ENCODE measurements at places on chromosomes 5 and 9.

- DNase-seq: no peak
These were observed 49.6 kb downstream of the NDST1 start for GRCh38 chr5:150557509-150557872.

- no peak for DNase-seq
These were observed 163.4 kb upstream of the CLINT1 start for GRCh38 chr5:158022393-158022792.

DNA sequence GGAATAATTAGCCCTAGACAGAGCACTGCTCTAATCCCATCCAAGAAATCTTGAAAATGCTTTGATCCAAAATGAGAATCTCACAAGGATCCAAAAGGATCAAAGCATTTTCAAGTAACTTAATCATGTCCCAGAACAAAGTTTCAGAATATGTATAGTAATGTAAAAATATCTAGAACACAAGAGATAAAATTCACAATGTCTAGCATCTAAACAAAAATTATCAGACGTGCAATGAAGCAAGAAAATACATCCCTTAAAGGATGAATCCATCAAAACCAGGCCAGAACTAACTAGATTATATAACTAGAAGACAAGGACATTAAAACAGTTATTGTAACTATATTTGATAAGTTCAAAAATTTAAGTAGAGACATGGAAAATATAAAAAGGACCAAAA, 69.3 kb downstream of the INIP start:
- no peak for DNase-seq

DNA sequence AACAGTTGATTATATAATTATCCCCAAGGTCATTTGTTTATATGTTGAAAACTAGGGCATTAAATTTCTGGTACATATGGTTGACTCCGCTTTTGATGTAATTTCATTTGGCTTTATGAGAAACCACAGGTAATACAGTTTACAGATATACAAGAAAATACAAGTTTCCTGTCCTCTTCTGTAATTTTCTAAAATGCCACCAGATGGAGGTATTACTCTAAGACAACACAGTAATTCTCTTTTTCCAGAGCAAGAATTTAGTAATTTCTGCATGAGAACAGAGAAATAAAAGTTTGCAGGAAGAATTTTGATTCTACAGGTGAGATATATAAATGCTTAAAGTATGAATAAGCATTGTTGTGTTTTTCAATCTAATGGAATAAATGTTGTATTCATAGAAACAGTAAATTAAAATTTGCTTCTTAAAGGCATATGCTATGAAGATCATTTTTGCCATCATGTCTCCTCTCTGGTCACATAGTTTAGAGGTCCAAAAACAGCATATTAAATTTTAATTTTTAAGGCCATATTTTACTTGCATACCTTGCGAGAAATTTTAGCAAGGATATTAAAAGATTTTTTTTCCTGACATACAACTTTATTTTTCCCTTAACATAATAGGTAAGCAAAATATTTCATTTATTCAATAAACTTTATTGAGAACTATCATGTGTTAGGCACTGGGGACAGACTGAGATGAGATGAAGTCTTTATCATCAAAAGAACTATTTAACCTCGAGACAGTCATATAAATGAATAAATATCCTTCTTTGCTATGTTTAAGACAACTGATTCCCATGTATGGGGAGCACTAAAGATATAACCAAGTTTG, 22.7 kb downstream of the CHD1 start:
- no peak for DNase-seq

DNA sequence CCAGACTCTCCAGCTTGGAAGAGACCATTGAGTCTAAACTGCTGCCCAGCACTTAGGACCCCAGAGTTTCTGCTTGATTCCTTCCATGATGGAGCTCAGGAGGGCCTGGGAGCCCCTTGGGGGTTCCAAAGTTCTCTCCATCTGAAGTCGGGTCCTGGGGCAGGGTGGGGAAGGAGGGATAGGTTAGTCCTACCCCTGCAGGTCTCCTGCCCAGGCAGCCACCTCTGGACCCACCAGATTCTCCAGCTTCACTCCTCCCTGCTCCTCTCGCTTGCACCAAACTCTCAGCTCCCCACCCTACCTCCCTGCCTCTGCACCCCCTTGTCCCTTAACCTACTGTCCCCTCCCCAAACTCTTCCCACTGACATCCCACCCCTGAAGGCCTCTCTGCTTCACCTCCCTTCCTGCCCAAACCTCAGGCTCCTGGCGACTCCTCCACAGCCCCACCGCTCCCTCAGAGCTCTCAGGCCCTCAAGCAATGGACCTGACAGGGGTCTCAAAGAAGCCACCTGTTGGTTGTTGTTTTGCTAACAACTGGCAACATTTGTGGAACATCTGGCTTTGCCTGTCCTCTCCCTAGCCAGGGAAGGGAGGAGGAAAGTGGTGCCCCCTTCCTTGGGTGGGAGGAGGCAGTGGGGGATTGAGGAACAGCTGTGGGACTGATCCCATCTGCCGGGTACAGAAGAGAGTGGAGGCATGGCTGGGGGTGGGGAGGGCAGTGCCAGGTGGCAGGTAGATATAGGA, 137.5 kb downstream of the RGS3 start:
- no peak for DNase-seq

DNA sequence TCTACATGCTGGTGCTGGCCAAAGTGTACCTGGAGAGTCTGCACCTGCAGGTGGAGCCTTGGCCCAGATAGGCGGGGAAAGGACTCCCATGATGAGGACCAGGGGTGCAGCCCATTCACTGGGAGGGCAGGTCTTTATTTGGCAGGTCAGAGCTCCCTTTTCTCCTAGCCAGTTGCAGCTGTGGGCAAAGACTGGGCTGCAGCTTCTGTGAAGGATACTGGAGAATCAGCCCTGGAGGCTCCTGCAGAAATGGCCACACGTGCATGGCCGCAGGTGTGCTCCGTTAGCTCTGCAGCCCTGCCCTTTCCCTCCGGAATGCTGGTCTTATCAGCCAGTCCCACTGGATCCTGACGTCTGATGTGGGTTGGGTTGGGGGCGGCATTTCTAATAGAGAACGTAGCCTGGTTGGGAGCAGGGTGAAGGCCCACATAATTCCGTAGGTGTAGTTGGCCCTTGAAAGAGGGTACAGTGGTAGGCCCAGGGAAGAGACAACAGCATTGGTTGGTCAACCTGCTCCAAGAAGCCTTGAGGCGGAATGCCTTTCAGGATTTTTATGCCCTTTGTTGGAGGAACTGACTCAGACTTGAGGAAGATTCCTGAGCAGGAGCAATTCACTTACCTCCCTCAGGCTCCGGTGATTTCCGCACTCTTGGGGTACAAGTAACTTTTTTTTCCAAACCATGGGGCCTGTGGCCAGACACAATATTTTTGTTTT, 22.0 kb upstream of the TIFAB start:
- DNase-seq: no peak

- no peak for DNase-seq
These were observed 106.5 kb upstream of the CCDC152 start for GRCh38 chr5:42650084-42650483.

- DNase-seq: no peak
These were observed 100.9 kb downstream of the SMARCA2 start for GRCh38 chr9:2116073-2116472.

GRCh38 chr9:87301371-87301770, 196.3 kb upstream of the DAPK1 start:
- DNase-seq: no peak

- DNase-seq: no peak
These were observed 23.4 kb upstream of the RFX3 start for GRCh38 chr9:3549225-3549624.

- no peak for DNase-seq
These were observed 17.5 kb upstream of the JAK2 start for GRCh38 chr9:4967523-4967922.

DNA sequence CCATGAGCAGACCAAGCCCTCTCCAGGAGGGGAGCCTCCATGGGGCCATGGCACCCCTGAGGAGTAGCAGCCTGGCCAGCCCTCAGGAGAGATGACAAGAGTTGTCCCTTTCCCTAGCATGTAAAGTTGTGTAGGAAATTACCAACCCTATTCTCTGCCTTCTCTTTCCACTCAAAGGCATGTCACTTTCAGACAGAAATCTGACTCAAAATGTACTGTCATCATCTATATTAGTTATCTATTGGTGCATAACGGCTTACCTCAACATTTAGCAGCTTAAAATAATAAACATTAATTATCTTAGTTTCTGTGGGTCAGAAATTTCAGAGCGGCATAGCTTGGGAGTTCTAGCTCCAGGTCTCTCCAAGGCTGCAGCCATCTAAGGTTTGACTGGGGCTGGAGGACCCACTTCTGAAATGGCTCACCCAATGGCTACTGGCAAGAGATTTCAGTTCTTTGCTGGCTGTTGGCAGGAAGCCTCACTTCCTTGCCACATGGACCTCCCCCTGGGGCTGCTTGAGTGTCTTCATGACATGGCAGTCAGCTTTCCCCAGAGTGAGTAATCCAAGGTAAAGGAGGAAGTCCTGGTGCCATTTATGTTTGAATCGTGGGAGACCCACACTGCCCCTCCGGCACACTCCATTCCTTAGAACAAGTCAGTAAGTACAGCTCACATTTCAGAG, 632.3 kb downstream of the CCDC171 start:
- no peak for DNase-seq

- no peak for DNase-seq
These were observed 2369.4 kb downstream of the MAT2B start for GRCh38 chr5:165874851-165875250.

- DNase-seq: no peak
These were observed 12.1 kb downstream of the LYRM7 start for GRCh38 chr5:131182839-131183238.

- DNase-seq: no peak
These were observed 168.9 kb downstream of the PAPPA start for GRCh38 chr9:116322521-116322920.

GRCh38 chr5:80860924-80861613, 99.1 kb upstream of the RASGRF2 start:
- DNase-seq: no peak

DNA sequence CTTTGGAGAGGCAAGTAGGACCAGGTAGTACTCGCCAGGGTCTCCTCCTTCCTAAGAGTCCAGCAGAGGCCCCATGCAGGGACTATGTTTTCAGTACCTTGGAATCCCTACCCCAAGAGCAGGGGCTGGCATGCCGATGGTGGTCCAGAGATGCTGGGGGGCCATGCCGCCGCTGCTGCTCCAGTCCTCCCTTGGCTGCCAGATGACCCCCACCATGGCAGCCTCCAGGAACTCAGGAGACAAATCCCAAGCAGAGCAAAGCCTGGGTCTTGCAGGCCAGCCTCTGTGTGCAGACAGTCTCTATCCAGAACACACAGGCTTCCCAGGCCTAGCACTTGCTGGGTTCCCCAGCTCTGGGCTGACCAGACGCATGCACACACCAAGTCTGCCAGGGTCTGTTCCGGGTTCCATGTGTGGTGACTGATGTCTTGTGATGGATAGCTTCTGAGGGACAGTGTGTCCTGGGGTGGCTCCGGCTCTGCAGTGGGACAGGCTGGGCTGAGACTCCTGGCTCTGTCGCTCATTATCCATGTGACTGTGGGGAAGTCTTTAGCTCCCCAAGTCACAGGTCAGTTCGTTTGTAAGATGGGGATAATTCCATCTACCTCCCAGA, 127.3 kb downstream of the CRB2 start:
- DNase-seq: no peak

- no peak for DNase-seq
These were observed 74.2 kb upstream of the ADCY2 start for GRCh38 chr5:7321724-7322123.

DNA sequence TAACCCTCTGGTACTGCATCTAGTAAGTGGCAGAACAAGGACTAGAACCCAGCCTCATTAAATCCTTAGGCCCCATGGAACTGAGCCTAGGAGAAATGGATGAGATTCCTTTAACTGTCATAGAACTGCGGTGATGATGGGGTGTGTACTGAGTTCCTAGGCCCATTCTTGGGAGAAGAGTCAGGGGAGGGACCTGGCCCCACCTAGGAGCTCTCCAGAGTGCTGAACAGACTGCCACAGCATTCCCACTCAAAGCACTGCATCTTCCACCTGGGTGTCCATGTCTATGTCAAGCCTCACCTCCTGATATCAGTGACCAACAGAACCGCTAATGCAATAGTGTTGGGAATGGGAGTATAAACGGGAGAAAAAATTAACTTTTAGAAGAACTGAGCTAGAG, 36.6 kb downstream of the TTLL11 start:
- DNase-seq: no peak

GRCh38 chr9:100449420-100449819, 22.5 kb downstream of the MSANTD3 start:
- DNase-seq: no peak

DNA sequence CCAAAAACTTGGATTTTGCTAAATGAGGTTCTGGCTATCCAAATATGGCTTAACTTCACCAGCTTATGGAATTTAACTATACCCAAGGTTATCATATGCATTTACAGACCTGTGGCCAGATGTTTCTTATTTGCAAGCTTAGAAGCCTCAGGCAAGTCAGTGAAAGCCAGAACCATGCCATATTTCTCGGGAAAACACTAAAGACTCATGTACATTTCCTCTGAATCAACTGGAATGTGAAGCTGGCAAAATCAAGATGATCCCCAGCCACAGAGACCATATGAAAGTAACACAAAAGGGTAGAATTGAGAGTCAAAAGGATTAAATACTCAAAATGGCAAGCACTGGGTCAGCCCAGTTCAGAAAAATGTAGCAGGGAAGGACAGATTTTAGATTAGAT, 76.4 kb upstream of the SLC1A1 start:
- DNase-seq: no peak

GRCh38 chr5:137753691-137754187, 424 bp downstream of the HNRNPA0 start:
- DNase-seq: no peak

GRCh38 chr9:117916291-117916690, 212.1 kb downstream of the TLR4 start:
- no peak for DNase-seq

- DNase-seq: no peak
These were observed 81.2 kb downstream of the PRLR start for GRCh38 chr5:35149041-35149440.

- DNase-seq: no peak
These were observed 1.6 kb downstream of the ANXA6 start for GRCh38 chr5:151155775-151156506.

DNA sequence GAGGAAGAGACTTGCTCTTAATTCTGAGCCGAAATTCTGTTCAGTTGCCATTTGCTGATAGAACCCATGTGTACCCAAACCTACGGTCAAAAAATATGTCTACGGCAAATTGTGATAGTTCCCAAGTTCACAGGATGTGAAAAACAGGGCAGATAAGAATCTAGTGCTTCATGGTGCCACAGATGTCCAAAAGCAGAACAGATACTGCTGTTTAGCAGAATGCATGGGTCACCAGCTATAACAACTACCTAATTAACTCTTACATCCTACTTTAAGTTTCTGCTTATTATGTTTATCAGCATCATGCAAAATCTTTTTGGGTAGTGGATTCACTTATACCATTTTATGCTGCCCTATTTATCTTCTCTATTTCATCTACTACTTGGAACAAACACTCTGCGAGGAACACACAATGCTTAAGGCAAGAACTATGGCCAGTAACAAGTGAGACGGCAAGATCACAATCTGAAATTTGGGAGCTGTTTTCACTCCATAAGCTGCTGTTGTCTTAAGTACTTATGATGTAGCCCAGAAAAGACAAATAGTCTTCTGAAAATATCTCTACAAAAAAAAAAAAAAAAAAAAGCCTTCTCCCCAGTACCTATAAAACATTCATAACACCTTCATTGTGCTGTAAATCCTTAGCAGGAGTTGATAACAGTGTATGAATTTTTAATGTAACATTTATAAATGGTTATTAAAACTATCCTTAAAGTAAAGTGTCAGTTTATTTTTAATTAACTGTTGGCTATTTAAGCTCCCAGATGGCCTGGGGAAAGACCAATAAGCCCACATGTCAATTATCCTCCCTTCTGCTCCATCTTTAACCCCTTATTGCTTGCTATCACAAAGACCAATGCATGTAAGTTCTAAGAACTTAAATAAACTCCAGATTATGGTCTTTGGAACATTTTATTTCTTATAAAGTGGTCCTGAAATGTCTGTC, 232.3 kb downstream of the TLR4 start:
- DNase-seq: no peak
